ENCODE measurements at places on chromosomes 2 and 18.

GRCh38 chr18:59067873-59068272, 71.8 kb upstream of the SEC11C start:
- no peak for DNase-seq

DNA sequence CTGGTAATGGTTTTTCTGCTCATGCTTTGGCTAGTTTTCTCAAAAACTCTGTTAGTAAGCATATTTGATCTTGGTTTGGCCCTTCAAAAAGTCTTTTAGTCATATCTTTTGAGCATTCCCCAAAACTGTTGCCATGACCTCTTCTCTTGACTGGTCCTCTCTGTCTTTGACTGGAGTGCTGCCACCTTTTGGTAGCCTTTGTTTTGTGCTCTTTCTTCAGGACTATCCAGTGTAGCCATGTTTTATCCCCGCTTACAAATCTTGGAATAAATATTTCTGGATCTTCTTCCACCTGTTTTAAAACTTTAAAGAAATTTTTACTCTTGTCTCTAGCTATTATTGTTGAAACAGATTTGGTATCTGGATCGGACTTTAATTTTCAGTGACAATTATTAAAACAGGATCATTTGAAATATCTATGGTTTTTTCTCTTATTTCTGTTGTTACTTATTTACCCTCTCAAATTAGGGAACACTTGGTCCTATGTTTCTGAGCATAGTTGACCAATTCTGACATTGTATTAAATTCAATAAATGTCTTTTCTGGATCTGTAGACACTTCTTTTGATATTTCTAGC, 965 bp upstream of the ELOA2 start:
- DNase-seq, result no peak

- DNase-seq, result no peak
Measured at GRCh38 chr18:79868811-79869541, 71.2 kb downstream of the KCNG2 start.

GRCh38 chr2:165328272-165328671, 89.1 kb downstream of the SCN2A start:
- no peak for DNase-seq

DNA sequence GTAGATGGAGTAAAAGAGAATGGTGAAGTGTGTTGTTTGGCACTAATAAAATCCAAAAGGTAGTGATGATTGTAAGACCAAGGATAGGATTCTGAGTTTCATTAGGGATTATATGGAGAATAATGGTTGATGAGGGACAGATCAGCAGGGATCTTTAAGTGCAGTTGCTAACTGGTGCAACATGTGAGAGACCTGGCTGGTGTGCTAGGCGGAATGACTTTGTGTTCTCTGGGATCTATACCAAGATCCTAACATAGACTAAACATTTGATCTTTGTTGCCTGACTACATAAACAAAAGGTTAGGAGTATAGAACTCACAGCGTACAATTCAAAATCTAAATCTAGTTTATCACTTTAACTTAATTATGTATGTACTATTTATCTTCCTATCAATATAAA, 135.4 kb downstream of the PTRHD1 start:
- DNase-seq, result no peak

- DNase-seq, result no peak
Measured at GRCh38 chr18:64202863-64203262, 54.0 kb upstream of the LINC00305 start.

- DNase-seq, result no peak
Measured at GRCh38 chr2:134466141-134466540, 212.3 kb downstream of the MGAT5 start.

GRCh38 chr2:85481818-85482777, 56.9 kb upstream of the MAT2A start:
- no peak for DNase-seq

GRCh38 chr2:165794536-165794928, 485 bp upstream of the GALNT3 start:
- DNase-seq, result peak; percentile 37

- no peak for DNase-seq
Measured at GRCh38 chr18:55380589-55380988, 207.4 kb downstream of the TCF4 start.

- DNase-seq, result no peak
Measured at GRCh38 chr2:122514451-122514996, 759.1 kb downstream of the TSN start.

GRCh38 chr2:21372654-21373053, 248.9 kb downstream of the TDRD15 start:
- DNase-seq, result no peak

GRCh38 chr2:6074089-6074643, 382.0 kb downstream of the SOX11 start:
- no peak for DNase-seq

- DNase-seq, result no peak
Measured at GRCh38 chr2:203688798-203689197, 17.6 kb upstream of the CD28 start.

DNA sequence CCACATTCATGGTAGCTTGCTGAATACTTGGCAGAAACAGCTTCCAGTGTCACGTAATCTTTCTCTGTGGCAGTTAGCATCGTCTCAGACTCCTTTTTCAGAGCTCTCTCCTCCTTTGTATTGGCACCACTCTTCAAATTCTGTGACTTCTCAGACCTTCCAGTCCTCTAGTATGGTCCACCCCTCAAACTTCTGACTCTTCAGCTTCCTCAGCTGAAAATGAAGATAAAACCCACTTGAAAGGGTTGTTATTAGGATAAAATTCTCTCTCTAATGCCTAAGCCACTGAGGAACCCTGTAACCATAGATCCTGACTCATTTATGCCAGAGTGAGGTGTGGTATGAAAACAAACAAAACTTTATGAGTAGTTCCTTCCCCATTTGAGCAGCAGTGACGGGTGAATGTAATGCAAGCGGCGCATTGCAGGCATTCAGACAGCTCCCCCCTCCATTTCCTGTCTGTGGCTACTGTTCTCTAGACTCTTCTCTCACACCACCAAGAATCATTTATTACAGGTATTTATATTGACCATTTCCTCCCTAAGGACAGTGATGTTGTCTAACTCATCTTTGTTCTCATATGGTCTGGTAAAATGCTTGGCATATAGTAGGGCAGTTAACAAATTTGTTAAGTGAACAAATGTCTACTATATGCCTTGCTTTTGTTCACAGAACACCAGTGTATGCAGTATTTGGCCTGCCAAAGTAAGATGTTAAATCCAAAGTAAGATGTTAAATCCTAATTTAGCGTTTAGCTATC, 35.3 kb downstream of the GALNT1 start:
- peak; percentile 44 for DNase-seq

- DNase-seq, result no peak
Measured at GRCh38 chr18:25360301-25360899, 8.4 kb upstream of the ZNF521 start.

DNA sequence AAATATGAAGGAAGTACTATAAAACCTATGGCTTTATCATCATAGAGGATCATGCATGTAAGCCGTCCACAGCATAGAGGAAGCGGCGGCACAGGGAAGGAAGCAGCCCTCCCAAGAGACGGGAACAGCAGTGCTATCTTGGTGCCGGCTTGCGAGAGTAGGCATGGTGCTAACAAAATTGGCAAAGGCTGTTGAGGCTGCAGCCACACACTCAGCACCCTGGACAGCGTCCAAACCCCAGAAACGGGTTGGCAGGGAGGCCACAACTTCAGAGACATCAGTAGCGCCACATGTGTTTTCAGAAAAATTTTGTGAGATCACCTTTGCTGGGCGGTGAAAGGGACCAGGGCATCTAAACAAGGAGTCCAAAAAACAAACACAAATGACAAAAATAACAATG, 37.7 kb downstream of the NETO1 start:
- DNase-seq, result no peak

GRCh38 chr2:225270861-225271260, 128.6 kb upstream of the NYAP2 start:
- no peak for DNase-seq

- DNase-seq, result no peak
Measured at GRCh38 chr18:4836141-4836540, 360.9 kb downstream of the AKAIN1 start.

GRCh38 chr2:23547725-23548124, 162.7 kb downstream of the KLHL29 start:
- no peak for DNase-seq

GRCh38 chr2:50343150-50343830, 688.6 kb downstream of the NRXN1 start:
- no peak for DNase-seq

- DNase-seq, result no peak
Measured at GRCh38 chr18:51340332-51340731, 142.9 kb upstream of the MEX3C start.
